ENCODE measurements at places on chromosomes 3 and 15. TPM values are rescaled to one million over a fixed set of nuclear protein-coding genes. Genes with fewer than 3 reads are reported as not detected.

The DENND6A gene
- total RNA-seq = 22.3 TPM

The THAP10 gene
- 2.4 TPM for total RNA-seq

The NR1I2 gene
- total RNA-seq = 0.21 TPM

The EHD4 gene
- total RNA-seq = 35.0 TPM

The CDV3 gene
- total RNA-seq = 166 TPM
